Caki2 (cell line): ENCODE measurements at places on chromosomes 3 and 15. TPM values are rescaled to one million over a fixed set of nuclear protein-coding genes. Genes with fewer than 3 reads are reported as not detected.

DNA sequence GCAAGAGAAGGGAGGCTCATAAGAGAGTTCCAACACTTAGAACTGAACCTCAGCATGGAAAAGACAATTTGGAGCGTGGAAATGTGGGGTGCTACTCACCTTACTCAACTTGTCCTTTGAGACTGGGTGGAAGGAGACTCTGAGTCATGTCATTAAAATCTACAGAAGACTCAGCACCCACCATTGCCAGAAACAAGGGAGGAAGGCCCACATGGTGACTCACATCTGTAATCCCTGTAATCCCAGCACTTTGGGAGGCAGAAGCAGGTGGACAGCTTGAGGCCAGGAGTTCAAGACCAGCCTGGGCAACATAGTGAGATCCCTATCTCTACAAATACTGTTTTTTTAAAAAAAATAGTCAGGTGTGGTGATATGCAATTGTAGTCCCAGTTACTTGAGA lies 161.9 kb upstream of the UBE3A start:
- no peak for DNase-seq

GRCh38 chr15:62087671-62088352 lies 21.0 kb downstream of the C2CD4A start:
- no peak for DNase-seq

- DNase-seq, result no peak
Observed at GRCh38 chr15:67296188-67296587, 41.6 kb downstream of the IQCH start.

GRCh38 chr3:195897081-195897852 lies 11.1 kb downstream of the TNK2 start:
- DNase-seq, result no peak

DNA sequence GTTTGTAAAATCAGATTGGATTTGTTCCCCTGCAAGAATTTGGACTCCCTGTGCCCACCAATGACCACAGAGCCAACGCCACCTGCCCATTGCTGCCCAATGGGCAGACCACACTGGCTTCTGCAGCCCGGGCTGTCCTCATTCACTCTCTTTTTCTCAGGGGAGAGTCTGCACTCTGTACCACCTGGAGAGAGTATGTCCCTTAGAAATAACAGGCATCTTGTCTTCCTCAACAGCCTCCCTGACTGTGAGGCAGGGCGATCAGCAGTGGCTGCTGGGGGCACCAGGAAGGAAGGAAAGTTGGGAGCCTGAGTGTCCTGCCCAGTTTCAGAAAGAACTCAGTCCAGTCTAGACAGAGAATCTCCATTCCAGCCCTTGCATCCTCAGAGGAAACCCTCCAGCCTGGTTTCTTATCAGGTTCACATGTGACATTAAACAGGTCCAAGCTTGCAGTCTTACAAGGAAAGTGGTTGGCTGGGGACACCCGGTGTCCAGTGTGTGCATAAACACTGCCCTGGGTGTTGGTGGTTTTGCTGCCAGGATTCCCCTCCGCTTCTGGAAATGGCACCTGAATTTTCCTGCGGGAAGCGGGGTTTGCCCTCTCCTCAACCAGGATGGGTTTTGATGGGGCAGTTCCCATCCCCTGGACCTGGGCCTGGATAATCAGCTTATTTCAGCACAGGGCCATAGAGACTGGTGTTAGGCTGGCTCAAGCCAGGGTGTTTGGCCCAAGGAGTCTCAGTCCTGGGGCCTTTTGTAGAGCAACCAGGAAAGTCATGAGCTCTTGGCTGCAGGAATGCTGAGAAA lies 37.2 kb downstream of the SSUH2 start:
- peak; percentile 41 for DNase-seq

Gene LMOD3
- not detected in 2 replicates for total RNA-seq

Gene MYZAP
- total RNA-seq, result not detected in 2 replicates

Gene GPR87
- total RNA-seq, result 0.78 TPM in 1 of 2 replicates, not detected in the other

Gene CCR3
- not detected in 2 replicates for total RNA-seq
